NCI-H526 treated with DMSO at 0.1 percent for 48 hours (cell line): ENCODE measurements at places on chromosomes 3 and 15.

- no peak for DNase-seq
These were observed 41.9 kb downstream of the ABHD2 start for GRCh38 chr15:89130201-89130600.

- DNase-seq, result no peak
These were observed 3.8 kb upstream of the GABPB1 start for GRCh38 chr15:50358845-50359244.

DNA sequence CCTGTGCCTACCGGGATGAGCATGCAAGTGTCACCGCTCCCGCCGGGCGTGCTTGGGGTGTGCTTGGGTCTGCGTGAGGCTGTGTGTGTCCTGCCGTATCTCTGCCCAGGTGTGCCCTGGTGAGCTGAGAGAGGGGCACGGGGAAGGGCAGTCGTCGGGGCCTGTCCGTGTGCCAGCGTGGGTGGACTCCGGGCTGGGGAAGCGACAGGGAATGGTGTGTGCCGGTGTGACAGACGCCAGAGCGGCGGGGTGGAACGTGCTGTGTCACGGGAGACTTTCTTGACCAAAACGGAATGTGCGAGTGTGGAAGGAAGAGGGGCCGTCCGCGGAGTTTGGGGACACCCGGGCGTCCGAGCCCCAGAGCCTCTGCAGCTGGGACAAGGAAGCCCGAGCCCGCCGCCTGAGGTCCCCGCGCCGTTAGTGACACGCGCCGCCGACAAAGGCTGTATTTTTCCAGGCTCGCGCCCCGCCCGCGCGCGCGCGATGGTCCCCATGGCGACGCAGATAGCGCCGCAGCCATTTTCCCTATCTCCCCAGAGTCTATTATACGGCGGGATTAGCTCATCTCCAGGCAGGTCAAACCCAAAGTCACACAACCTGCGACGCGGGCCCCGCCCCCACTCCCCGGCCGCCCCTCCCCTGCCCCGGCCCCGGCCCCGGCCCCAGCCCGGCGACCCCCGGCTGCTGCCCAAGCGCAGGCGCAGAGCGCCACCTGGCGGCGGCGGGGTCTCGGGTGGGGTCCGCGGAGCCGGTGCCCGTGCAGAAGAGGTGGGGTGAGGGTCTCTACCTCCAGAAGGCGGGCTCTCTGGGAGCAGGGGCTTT lies 4.5 kb upstream of the GATA2 start:
- DNase-seq, result peak; percentile 93

- DNase-seq, result no peak
These were observed 266.0 kb downstream of the VPS13C start for GRCh38 chr15:61794276-61794675.

- no peak for DNase-seq
These were observed 270.5 kb upstream of the ADAMTS9 start for GRCh38 chr3:64958199-64958843.

DNA sequence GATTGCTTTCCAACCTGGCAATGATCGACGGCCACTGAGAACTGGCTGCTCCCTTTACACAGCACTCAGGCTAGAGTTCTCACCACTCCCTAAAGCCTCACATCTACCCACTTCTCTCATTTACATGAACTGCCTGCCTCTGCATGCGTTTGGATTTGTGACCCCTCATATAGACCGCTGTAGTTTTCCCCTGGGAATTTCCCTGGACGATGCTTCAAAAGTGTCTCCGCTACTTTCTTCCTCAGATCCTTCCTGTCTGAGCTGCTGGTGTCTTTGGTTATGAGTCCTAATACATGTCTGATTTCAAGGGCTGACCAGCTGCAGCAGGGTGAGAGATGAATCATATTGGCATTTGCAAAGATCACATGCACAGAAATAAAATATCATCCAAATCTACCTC lies 116.7 kb upstream of the ETV5 start:
- DNase-seq, result no peak

GRCh38 chr3:108215871-108216270 lies 6.4 kb downstream of the IFT57 start:
- no peak for DNase-seq

DNA sequence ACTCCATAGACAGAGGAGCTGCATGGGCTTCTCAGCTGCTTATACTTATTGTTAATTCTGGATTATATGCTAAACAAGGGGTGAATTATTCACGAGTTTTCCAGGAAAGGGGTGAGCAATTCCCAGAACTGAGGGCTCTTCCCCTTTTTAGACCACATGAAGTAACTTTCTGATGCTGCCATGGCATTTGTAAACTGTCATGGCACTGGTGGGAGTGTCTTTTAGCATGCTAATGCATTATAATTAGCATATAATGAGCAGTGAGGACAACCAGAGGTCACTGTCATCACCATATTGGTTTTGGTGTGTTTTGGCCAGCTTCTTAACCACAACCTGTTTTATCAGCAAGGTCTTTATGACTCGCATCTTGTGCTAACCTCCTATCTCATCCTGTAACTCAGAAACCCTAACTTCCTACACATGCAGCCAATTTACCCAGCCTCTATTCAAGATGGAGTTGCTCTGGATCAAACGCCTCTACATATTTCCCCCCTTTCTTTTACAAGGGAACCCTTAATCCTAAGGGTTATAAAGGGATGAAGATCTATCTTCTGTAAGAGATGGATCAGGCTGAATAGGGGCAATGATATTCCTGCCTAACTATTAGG lies 12.1 kb upstream of the DMXL2 start:
- no peak for DNase-seq

GRCh38 chr3:165339753-165340152 lies 143.6 kb upstream of the SLITRK3 start:
- no peak for DNase-seq

DNA sequence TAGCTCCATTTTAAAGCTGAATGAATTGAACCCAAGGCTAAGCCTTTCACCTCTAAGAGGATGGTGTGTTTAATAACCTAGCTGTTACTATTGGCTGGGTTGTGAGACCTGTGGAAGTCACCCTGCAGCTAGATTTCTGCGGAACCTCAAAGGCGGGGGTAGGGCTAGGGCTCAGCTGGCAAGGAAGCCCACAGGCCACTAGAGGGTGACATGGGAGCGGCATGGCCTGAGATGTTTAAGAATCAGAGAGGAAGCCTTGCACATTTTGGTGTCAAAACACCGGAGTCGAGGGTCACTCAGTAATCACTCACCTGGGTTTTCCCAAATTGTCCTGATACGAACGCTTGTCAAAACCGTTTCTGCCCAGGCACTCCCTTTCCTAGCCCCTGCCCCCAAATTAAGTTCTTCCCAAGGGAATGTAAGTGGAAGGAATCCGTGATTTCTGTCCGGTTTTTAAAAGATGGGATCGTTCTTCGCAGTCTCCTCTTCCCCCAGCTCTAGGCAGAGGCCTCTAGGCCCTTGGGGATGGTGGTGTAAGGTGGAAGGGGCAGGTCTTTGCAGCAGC lies 3.8 kb upstream of the ACAD9 start:
- DNase-seq, result no peak

DNA sequence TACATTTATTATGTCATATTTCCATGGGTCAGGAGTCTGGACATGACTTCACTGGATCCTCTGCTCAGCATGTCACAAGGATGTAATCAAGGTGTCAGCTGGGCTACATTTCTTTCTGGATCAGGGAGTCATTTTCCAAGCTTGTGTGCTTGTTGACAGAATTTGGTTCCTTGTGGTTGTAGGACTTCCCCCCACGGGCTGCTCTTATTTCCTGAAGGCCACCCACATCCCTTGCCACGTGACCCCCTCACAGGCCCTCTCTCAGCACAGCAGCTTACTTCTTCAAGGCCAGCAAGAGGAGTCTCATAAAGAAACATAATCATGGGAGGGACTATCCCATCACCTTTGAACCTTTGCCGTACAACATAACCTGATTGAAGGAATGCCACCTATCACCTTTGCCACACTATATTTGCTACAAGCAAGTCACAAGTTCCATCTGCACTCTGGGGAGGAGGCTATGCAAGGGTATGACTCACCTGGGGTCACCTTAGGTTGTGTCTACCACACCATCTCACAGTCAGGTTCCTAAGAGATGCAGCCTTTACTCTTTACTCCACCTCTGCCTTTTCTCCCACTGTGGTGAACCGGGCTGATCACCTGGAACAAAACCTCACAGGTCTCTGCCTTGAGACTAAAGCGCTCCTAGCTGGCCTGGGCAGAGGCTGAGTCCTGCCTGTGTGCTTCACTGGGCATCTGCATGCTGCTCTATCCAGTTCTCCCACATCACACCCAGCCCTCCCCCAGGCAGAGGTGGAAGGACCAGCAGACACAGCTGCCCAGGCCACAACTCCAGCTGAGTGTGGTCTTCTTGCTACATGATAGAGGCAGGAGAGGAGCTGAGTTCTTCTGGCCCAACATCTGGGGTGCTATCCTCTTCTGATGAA lies 13.5 kb downstream of the RAB6B start:
- no peak for DNase-seq

GRCh38 chr3:40765884-40766283 lies 241.1 kb downstream of the ZNF621 start:
- no peak for DNase-seq
